ENCODE measurements at places on chromosomes 2 and 18.

DNA sequence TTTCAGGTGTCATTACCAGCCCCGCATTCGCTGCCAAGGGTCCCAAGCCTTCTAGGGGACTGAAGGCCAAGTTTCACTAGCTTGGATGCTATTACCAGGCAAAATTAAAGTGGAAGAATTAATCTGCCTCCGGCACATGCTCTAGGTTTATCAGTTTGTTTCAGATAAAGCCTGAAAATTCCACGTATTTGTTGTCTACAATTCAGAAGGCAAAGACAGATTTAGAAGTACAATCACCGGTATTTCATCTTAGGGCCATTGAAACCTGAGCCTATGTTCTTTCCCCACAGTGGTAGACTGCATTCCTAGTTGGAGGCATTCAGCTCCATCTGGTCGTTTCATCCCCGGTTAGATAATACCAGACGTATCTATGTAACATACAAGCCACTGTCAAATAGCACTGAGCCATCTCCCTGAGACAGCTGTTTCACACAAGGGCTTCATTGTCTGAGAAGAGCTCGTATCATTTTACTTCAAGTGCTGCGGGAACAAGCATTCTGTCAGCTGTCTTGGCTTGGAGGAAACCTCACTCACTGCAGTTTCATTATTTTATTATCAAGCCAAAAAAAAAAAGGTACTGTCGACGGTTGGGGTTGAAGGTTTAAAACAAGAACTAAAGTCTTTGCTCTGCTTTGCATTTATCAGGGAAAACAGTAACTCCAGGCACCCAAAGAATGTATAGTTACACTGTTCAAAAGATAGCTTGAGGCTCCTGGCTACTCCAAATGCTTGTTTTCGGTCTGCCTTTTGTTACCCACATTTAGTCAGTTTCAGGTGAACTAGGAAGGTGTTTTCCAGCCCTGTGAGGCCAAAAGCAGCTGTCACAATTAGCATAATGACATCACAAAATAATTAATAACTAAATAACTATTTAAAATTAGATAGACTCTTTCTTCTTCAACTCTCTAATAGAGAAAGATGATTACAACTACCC lies 76.7 kb downstream of the TGIF1 start:
- no peak for DNase-seq

DNA sequence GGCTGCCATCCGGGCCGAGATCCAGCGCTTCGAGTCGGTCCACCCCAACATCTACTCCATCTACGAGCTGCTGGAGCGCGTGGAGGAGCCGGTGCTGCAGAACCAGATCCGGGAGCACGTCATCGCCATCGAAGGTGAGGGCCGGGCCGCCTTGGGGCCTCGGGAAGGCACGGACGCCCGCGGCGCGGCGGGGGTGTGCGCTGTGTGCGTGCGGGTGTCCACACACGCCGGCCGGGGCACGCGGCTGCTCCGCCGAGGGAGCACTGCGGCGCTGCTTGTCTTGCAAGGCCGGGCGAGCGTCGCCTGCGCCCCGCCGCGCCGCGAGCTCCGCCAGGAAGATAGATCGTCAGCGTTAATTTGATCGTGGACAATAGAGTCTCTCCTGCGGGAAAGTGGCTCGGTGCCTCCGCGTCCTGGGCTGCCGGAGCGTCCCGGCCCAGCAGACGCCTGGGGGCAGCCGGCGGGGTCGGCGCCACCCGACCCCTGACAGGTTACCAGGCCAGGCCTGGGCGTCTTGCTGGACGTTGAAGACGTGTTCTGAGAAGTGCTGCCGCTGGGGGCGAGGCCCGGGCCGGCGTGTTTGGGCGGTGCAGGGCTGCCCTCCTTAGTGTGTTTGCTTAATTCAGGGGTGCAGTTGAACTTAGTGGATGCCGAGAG lies 1.0 kb downstream of the AGAP1 start:
- DNase-seq = peak; percentile 36

GRCh38 chr18:63818212-63818611 lies 43.0 kb downstream of the SERPINB7 start:
- DNase-seq = no peak

DNA sequence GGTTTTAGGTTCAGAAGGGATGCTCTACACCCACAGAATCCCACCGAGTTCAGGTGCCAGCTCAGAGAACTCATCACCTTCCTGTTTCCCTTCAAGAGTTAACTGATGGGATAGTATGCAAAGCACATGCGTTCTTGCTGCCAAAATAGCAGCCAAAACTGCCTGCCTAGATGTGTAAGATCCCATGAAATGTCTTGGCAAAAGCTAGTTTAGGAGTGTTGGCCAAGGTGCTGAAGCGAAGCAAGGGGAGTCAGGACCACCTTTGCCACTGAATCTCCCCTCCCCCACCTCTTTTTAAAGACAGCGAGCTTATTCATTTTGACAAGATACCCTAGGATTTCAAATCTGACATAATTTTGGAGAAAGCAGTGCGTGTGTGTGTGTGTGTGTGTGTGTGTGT lies 2.1 kb downstream of the DOCK10 start:
- no peak for DNase-seq

GRCh38 chr2:45068571-45069140 lies 59.4 kb upstream of the SIX2 start:
- no peak for DNase-seq

- DNase-seq = no peak
Measured at GRCh38 chr2:101887328-101887727, 104.4 kb upstream of the IL1R2 start.

DNA sequence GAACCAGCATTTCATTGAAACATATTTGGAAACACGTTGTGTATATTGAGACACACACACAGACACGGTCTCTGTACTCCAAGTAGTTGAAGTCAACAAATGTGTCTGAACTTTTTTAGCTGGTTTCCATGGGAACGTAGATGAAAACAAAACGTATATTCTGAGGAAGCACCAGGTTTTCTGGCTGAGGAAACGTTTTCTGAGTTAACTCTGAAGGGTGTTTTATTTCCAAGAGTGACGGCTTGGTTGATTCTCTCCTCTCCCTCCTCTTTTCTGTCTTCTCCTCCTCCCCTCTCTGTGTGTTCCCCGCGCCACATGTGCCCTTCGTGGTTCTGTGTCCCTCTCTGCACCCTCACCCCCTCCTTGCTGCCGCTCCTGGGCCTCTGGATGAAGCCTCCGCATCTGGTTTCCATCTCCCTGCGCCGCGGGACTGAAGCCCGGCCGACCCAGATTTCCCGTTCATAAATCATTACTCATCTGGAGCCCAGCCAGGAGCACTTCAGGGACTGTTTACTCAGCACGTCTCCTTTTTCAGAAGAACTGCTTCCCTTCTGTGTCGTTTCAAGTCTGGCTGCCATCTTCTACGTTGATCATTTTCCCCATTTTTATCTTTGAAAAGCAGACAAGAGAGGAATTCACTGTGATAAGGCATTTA lies 122.7 kb downstream of the COL6A3 start:
- peak; percentile 54 for DNase-seq

DNA sequence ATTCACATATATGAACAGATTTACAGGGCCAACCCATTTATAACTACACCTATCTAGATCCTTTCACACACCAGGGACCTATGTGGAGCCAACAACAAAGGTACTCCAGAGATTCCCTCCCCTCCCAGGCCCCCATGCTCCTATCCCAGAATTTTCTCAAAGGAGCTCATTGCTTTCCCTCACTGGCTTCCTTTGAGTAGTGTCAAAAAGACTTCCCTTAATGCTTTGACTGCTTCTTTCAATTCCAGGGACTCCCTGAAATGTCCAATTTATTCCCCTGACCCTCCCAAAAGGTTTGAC lies 46.6 kb downstream of the IKZF2 start:
- DNase-seq = no peak

DNA sequence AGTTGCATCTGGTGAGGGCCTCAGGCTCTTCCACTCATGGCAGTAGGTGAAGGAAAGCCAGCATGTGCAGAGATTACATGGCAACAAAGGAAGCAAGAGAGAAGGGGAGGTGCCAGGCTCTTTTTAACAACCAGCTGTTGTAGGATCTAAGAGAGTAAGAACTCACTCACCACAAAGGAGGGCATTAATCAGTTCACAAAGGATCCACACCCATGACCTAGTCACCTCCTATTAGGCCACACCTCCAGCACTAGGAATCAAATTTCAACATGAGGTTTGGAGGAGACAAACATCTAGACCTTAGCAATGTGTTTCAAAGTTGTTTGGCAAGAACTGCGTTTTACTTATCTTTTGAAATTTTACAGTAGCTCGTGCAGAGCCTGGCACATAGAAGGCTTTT lies 20.5 kb upstream of the REG3A start:
- DNase-seq = no peak

DNA sequence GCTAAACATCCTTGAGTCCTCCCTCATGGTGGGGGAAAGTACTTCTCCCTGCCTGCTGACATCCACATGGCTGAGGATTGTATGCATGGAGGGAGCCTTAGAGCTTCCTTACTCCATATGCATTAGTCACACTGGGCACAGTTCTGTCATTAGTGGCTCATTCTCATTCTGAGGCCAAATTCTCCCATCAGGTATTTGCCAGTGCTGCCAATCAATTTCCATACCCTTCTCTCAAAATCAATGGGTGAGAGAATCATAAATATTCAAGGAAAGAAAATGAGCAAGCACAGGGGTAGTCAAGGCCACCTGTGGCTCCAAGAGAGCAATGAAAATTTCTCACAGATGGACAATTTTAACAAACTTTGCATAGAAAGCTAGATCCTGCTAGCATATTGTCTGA lies 422.6 kb upstream of the SETBP1 start:
- DNase-seq = no peak

DNA sequence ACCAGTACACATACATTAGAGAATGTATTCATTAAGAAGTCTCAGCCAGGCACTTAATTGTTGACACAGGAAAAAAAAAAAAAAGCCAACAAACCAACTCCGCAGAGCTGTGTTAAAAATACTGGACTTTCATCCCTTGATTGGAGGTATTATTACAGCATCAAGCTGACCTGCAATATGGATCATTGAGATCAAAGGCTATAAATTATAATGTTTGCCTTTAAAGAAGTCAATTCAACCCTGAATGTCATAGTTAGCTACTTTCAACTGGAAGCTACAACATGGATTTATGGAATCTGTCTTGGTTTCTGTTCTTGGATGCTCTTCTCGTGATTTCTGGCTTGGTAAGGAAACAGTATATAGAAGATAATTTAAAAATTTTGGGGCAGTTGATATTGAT lies at the start of gene MEP1B:
TSS of gene MEP1B (plus strand) at position 250 of the 400 bp plus-strand sequence. CDS start at position 282, 32 bp downstream.
- no peak for DNase-seq

DNA sequence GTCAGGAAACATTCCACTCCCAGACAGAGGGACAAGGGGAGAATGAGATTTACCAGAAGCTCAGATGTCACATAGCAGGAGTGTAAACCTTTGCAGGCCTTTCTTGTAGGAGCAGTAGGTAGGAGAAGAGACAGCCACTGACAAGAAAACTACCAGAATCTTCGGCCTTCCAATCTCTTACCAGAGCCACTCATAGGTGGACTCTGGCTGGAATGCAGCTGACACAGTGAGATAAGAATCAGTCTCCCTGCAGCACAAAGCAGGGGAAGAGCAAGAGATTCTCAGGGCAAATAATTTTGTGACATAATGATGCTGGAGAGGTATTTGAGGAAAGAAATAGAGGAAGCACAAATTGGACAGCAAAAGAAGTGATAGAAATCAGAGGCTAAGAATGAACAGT lies 1534.5 kb downstream of the DPP10 start:
- DNase-seq = no peak

DNA sequence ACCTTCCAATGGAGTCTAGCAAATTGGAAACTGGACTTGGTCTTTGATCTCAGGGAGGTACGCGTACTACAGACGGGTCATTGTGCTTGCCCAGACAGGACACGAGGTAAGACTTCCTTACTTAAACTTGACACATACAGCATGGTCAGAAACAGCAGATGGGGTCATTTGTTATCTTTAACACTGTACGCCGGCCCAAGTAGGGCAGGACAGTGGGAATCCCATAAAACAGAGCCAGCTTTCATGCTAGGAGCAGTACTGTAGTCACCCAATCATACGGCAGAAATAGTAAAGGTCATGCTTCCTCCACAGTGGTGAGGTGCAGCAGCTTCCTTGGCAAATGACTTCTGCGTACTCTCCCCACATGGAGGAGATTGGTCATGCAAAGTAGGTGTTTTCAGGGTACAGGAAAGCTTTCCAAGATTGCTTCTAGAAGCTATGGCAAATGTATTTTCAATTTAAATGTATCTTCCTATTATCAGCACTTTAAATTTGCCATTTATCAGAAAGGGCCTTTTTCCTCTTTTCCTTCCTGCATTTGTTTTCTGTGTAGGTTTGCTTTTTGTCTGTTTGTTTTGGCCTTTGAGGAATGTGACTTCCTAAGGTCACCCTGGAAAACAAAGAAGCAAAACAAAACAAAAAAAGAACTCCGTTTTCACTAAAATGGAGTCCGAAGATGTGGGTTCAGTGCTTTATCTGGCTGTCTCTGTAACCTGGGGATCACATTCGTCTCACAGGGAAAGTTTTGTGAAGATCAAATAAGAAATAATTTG lies 74.0 kb upstream of the DSG1 start:
- DNase-seq = no peak

GRCh38 chr2:152743002-152743401 lies 24.6 kb downstream of the ARL6IP6 start:
- no peak for DNase-seq

- DNase-seq = no peak
Measured at GRCh38 chr2:54015798-54016699, 45.3 kb upstream of the PSME4 start.

DNA sequence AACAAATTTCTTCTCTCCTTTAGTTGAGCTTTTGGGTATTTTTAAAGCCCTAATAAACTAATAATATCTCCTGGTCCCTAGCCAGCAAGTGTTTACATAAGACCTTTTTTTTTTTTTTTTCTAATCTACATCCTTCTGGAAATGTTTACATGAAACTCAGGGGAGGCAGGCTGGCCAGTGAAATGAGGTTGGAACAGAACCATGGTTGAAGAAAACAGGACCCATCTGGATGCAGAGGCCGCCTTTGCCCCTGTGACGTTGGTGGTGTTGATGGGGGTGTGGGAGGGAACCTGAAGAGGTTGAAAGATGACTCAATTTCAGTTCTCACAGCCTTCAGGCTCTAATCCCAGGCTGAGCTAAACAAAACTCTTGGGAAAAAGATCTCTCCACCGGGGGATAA lies 118.5 kb downstream of the NRP2 start:
- no peak for DNase-seq

DNA sequence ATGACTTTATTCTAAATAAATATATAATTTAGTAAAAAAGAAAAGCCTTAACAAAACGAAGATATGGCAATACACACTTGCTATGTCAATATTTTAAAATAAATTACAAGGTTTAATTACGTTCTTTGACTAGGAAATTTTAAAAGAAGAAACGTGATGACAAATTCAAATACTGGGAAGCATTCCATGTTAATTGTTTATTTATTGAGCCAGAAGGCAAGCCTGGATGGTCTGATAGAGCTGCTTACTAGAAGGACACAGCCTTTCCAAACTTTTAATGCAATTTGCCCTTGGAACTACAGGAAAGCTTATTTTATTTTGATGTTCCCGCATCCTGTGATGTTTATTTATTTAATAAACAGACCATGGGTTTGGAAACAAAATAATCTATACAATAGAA lies 33.4 kb upstream of the DSEL start:
- DNase-seq = no peak
